ENCODE measurements at places on chromosomes 2 and 18. TPM values are rescaled to one million over a fixed set of nuclear protein-coding genes. Genes with fewer than 3 reads are reported as not detected.

GRCh38 chr2:114550895-114551793 lies 108.7 kb downstream of the DPP10 start:
- DNase-seq, result peak; percentile 74

DNA sequence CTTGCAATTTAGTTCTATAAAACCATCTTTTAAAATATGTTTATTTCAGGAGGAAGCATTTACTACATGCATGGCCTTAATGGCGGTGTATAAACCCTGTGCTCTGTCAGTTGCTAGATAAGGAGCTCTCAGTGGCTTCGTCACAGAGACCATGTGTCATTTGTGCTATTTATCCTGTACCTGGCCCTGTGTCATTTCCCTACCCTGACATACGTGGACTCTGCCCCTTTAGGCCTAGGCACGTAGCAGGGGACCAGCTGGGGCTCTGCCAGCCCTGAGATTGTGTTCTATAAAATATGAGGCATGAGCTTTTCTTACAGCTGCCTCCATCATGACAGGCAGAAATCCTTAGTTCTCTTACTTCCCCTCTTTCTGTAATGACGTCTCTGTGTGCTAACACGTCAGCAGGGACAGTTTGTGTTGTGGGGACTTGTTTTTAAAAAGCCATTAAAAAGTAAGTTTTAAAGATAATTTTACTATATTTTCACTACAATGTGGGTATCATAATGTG lies 88.0 kb downstream of the ITGB1BP1 start:
- peak; percentile 85 for DNase-seq

DNA sequence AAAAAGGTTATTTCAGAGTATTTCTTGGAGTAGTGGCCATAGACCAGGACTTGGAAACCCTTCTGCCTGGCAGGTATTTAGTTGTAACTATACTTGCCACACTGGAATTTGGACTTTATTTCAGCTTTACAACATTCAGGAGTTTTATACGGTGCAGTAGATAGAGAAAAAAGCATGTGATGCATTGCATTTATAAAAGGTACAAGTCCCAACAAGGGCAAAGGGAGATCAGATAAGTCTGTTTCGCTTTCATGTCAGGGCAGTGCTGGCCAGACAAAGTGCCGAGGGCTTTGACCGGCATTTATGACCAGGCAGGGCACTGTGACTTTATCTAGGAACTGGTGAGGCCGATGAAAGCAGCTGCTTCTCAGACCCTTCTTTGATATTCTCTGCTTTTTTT lies 145.4 kb downstream of the RTN4 start:
- DNase-seq, result peak; percentile 15

- DNase-seq, result no peak
Observed at GRCh38 chr2:70728128-70728527, 39.9 kb downstream of the ADD2 start.

GRCh38 chr2:202490479-202490878 lies 114.4 kb downstream of the BMPR2 start:
- DNase-seq, result no peak

- DNase-seq, result no peak
Observed at GRCh38 chr2:186995092-186995491, 146.1 kb upstream of the ZSWIM2 start.

- DNase-seq, result no peak
Observed at GRCh38 chr2:209472112-209472832, 48.4 kb downstream of the MAP2 start.

Gene IL18RAP
- not detected for total RNA-seq

Gene DIPK1C
- total RNA-seq, result not detected

Gene OR6B2
- not detected for total RNA-seq

DNA sequence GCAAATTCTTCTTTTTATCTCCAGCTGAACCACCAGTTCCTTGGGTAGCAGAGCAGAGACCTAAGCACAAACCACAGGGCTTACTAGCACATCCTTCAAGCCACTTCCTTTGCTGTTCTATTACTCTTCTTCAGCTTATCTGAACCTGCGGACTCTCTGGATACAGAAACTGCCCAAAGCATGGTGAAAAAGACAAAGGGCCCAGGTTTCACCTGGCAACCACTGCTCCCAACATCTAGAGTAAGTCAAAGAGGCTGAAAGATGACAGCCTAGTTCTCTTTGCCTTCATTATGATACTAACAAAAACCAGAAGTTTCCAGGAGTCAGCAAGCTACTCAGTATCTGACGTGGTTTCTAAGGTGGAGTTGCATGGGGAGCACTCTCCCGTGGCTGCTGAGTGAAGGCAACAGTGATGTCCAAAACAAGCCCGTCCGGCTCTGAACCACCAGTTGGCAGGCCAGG lies 43.4 kb downstream of the KANSL3 start:
- no peak for DNase-seq

DNA sequence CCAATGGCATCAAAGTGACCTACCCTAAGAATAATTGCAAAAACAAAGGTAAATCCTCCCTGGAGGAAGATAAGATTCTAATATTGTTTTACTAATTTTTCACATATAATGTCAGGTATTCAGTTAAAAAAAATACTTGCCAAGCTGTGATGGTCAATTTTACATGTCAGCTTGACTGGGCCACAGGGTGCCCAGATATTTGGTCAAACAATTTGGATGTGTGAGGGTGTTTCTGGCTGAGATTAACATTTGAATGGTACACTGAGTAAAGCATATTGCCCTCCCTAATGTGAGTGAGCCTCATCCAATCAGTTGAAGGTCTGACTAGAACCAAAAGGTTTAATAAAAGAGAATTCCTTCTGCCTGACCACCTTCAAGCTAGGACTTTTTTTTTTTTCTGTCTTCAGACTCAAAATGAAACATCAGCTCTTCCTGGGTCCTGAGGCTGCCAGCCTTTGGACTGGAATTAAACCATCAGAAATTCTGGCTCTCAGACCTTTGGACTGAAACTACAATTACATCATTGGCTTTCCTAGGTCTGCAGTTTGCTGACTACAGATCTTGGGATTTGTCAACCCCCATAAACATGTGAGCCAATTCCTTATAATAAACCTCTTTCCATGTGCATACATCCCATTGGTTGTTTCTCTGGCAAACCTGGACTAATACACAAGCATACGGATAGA lies 65.4 kb downstream of the LDAH start:
- peak; percentile 24 for DNase-seq

DNA sequence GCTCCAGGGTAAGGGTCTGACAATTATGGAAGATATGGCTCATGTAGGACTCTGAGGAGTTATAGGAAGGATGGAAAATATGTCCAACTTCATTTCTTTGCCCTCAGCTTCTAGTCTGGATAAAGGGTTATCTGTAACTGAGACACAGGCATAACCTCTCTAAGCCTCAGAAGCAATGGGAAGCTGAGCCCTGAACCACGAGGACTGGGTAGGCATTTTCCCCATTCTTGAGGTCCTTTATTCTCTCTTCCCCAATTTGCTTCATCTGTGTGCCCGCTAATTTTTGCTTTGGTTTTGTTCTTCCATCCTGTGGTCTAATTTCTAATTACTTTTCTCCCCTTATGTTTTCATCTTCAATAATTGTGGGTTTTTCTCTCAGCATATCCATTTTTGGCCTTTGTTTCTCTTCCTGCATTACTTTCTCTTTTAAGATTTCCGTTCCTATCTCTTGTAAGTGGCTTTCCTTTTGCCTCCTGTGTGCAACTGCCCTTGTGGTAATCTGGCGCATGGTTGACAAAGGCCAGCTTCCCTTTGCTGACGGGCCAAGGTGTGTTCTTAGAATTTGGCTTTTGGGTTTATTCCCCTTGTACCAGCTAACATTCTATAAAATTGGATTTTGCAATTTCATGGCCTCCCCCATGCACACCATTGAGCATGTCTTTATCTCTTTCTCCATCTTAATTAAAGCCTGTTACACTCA lies 343.8 kb downstream of the TXNL1 start:
- no peak for DNase-seq

Gene CNDP1
- total RNA-seq, result not detected

GRCh38 chr2:95314964-95315611 lies 17.9 kb downstream of the KCNIP3 start:
- peak; percentile 36 for DNase-seq

Gene SNORC
- 48.5 TPM for total RNA-seq

- no peak for DNase-seq
Observed at GRCh38 chr2:165675551-165675968, 118.5 kb downstream of the GALNT3 start.

GRCh38 chr2:134258684-134259388 lies 5.0 kb downstream of the MGAT5 start:
- no peak for DNase-seq

DNA sequence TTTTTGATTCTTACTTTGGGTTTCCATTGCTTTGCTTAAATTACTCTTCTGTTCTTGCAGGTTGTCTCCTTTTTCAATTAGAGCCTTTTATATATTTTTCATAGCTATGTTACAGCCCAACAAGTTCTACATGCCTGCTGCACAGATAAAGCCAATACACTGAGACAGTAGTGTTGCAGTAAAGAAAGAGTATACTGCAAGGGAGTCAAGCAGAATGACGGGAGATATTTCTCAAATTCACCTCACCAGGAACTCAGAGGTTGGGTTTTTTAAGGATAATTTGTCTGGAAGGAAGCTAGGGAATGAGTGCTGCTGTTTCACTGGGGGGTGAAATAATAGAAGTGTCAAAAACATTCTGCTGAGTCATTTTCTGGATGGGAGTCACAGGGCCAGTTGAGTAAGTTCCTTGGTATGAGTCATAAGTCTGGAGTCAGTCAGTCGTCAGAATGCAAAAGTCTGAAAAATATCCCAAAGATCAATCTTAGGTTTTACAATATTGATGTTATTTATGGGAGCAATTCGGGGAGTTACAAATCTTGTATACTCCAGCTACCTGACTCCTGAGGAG lies 193.0 kb upstream of the RGPD4 start:
- DNase-seq, result no peak

DNA sequence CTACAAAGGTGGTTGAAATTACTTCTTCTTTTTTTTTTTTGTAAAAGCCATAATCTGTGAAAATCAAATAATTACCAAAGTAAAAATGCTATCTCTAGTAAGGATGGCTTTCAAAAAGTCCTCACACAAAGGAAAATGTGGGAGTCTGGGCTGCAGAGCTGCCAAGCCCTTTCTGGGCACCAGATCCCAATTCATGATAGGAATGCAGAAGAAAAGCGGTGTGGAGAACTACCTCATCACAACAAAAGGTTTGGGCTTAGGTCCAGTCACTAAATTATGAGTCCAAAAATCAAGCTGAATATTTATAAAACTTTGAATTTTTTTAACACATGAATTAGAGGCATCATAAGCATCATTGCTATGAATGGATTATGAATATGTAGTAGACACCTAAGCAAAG lies 30.8 kb upstream of the EPHA4 start:
- no peak for DNase-seq

Gene MARCHF4
- total RNA-seq, result not detected

Gene NT5C1B
- total RNA-seq, result not detected

- DNase-seq, result no peak
Observed at GRCh38 chr2:176734868-176735267, 465.6 kb downstream of the MTX2 start.

DNA sequence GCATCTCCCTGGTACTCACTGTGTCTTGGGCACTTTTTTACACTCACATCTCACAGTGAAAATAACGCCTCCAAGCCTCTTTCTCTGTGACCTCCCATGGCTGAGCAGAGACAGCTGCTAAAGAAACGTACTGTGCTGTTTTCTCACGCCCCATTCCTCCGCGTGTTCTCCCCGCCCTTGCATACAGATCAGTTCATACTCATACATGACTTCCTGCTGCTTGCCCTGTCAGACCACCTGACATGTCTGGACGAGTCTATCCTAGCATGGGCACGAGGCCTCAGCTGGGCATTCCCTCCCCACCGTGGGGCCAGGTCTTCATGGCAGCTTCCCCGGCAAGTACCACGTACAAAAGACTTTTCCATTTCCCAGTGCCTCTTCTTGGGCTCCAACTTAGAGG lies 21.2 kb upstream of the IL1A start:
- no peak for DNase-seq

- no peak for DNase-seq
Observed at GRCh38 chr2:224377751-224378700, 23.9 kb downstream of the FAM124B start.

DNA sequence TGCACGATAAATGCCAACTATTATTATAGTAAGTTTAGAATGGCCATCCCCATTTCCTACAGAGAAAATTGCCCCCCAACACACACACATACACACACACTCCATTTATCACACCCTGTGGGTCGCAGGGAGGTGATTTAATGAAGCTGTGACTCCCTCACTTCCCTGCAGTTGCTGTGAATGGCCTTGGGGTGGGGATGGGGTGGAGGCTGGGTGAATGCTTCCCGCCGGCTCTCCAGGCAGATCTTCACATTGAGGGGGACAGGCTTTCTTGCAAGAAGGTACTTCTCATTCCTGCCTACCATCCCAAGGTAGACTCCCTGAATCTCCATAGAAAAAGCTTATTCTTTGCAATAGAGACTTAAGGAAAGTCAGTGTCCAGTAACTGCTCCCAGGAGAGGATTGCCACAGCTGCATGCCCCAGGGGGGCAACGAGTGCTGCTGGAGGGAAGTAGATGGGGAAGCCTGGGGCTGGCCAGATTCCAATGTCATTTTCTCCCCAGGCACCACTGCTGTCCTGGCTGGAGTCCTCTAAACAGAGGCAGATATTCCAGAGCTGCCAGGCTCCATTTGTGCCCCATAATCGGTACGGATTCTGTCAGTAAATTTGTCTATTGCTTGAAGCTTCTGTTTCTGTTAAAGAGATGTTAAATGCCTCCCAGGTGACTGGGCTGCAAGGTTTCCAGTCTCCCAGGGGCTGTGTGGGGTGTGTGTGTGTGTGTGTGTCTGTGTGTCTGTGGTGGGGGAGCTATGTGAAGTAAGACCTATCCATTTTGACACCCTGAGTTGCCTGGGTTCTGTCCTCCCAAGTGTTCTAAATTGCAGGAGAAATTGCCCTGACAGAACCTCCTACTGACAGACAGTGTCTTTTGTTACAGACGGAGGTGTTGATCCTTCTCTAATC lies 265.5 kb downstream of the SRBD1 start:
- DNase-seq, result no peak

Gene IL18R1
- not detected for total RNA-seq

DNA sequence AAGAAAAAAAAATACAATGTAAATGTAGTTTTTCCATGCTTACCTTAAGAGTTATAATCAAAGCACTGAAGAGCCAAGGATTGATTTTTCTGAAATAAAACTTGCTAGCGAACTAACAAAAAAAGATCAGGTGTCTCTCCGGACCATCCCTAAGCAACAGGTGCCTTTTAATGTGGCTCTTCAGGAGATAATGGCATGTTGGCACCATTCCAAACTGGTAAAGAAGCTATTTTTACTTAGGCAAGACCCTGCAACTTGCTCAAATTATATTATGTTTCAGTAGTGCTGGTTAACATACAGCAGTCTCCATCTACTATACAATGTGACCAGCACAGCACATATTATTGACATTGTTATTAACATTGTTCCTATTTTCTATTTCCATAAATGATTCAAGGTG lies 2.3 kb upstream of the GCC2 start:
- DNase-seq, result no peak

Gene SF3B1
- total RNA-seq, result 499 TPM

Gene ARL5A
- 149 TPM for total RNA-seq
